ENCODE measurements at places on chromosomes 7 and 10.

DNA sequence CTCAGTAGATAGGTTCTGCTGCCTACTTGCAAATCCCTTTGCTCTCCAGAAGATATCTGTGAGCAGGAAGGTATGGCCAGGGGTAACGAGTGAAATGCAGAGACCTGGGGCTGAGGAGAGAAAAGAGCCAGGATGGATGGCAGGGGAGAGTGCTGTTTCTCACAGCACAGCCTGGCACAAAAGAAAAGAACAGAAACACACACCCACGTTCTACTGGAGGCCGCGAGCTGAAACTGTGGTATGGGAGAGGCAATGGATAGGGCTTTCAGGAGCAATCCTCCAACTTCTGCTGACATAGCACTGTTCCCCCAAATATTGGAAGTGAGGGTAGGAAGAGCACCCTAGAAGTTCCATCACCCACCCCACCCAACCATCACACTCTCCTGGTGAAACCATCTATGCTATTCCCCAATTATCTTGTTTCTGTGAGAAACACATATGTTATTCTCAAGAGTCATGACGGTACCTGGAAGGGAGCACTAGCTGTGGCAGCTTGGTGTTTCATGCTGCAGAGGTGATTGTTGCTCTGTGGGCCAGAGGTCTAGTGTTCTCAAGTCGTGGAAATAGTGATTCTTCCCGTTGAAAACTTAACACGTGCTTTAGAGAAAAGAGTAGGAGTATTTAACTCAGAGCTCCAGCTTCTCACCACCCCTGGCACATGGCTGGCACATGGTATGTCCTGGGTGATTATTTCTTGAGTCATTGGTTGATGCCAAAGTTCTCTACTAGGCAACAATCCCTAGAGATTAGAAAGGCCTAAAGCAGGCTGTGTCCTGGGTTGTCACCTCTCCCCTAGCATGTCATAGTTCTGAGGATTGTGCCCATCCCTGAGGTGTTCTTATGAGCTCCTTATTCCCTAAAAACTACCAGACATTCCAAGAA lies 198.3 kb downstream of the PLXNA4 start:
- no peak for DNase-seq

- no peak for DNase-seq
Observed at GRCh38 chr7:45606050-45606449, 31.9 kb downstream of the ADCY1 start.

DNA sequence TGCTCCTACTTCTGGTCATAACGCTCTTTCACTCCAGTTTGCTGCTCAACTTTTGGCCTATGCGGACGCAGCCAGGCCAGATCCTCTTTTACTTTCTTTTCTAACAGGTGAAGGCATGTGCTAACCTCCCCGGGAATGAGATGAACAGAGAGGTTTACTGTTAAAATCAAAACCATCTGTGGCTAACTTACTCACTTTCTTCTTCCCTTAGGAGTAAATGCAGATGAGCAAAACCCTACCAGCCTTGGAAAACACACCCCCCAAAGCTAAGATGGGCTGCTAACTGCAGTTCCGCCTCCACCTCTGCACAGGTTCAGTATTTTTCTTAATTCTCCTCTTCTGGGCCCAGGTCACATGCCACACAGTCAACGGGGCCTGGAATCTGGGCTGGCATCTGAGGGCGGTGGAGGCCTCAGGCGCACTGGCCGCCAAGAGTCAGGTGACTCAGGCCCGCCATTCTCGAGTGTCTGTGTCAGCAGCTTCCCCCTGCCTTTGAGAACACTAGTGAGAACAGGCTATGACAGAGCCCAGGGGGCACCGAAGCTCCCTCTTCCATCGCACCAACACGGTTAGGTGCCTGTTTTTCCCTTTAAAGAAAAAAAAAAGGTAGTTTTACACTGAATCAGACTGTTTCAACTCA lies 11.1 kb downstream of the FAM53B start:
- DNase-seq: no peak

DNA sequence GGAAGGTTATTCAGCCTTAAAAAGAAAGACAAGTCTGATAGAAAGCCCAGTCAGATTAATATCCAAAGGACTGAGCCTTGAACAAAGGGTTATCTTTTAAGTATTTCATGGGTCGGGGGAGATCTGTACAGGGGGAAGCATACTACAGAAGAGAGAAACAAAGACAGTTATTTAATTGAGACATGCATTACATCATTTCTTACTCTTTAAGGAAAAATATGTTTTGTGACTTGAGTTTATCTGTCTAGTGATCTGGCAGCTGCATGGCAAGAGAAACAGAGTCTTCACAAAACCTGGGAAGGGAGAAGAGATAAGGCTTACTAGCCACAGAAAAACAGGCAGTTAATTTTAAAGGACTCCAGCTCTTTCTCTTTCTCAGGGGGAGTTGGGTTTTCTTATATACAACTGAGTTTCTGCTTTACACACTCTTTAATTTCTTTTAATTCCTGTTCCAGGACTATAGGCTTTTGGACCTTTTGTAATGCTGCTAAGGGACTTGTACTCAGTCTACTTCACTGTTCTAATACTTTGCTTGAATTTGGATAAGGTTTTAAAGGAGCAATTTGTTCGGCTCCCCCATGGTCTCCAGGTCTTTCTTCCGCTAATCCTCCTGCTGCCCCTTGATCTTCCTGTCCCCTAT lies 20.9 kb upstream of the CYP3A43 start:
- DNase-seq: no peak

DNA sequence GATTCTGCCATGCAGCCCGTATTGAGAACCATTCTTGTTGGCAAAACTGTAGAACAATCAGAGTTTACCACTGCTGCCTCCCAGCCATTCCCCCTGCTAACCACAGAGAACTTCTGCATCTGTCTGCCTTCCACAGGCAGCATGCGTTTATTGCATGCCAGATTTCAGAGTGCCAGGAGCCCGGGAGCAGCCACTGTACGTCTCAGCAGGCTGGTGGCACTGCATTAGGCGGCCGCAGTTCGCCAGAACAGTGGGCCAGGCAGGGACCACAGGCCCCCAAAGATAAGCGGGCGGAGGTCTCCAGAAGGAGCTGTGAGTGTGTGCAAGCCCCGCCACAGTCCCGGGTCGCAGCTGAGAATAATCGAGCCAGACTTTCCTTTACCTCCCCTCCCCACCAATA lies 31.8 kb downstream of the ZNF467 start:
- no peak for DNase-seq

GRCh38 chr7:157615101-157615817 lies 278.5 kb downstream of the DNAJB6 start:
- no peak for DNase-seq

DNA sequence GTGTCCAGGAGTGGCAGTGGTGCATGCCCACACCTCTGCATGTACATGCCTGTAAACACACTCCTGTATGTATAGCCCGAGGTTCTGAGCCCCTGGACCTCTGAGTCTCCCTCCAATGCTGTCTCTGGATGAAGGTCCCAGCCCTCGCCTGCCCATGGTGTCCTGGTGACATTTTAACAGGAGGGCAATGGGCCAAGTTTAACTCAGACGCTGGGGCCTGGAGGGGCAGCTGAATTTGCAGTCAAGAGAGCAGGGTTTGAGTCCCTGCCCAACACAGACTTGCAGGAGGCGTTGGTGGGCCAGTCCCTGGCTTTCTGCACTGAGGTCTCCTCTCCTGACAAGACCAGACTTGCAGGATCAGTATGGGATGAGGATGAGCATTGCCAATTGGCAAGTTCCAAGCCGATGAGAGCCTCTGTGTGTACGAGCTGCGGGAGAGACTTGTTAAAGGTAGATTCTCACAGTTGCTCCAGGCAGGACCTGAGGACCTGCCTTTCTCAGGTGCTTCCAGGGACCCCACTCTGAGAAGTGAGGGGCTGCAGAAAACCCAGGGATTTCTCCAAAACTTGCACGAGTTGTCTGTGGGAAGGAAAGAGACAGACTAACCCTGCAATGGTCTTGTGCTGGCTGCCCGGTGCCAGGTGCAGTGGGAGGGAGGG lies 141.9 kb downstream of the ELFN1 start:
- DNase-seq: no peak

- no peak for DNase-seq
Observed at GRCh38 chr7:129840757-129841156, 112.0 kb downstream of the UBE2H start.

GRCh38 chr7:45586542-45587520 lies 12.7 kb downstream of the ADCY1 start:
- no peak for DNase-seq

DNA sequence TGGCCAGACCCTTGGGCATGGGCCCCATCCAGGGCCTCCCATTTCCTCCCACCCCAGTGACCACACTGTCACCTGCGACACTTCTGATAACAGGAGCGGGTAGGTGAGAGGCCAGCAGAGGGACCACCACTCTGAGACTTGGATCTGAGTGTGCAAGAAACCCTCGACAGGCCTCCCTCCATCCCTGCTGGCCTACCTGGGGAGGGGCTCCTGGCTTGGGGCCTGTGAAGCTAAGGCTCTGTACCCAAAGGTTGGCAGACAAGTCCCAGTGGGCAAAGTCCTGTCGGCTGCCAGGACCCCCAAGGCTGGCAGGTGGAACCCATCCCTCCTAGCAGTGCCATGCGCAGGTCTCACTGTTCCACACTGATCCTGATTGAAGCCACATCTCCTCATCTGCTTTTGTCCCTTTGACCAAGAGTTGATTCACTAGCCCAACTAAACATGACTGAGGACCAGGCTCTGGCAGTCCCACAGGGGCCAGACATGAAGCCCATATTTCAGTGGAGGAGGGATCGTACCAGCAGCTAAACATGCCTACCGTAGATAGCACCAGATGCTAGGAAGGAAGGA lies 1.2 kb upstream of the PGAM2 start:
- DNase-seq: no peak

DNA sequence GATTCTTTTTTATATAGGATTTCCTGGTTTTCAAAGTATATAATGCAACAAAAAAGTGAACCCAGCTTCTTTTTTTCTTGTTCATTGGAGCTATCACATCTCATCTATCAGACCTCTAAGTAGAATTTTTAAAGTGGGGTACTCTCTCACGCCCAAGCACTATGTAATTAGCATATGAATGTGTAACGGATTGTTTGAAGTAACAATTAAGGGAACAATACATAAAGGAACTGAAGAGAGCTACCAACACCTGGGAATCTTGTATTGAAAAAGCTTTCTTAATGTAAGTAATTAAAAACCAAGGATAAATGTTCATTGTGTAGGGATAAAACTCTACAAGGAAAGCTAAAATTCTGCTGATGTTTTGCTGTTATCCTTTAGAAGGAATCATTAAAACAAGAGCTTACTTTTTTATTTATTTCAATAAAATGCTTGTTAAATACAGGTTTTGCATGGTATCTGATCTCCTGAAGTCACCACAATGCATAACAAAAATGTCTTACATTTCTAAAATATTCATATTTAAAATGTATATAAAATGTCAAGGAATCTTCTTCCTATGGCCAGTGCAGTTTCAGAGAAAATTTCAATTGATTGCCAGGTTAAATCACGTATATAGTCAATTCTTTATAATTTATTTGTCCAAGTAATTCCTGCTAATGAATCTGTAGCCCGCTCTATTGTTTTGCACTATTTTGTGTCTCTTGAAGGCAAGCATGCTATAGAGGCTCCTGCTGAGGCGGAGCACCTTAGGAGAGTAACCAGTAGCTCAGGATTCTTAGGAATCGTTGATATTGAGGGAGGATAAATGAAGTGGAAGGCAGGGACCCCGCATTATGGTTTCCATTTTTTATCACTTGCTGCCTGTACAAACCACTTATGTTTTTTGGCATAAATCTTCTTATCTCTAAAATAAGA lies 51.6 kb downstream of the PTPRZ1 start:
- DNase-seq: no peak

DNA sequence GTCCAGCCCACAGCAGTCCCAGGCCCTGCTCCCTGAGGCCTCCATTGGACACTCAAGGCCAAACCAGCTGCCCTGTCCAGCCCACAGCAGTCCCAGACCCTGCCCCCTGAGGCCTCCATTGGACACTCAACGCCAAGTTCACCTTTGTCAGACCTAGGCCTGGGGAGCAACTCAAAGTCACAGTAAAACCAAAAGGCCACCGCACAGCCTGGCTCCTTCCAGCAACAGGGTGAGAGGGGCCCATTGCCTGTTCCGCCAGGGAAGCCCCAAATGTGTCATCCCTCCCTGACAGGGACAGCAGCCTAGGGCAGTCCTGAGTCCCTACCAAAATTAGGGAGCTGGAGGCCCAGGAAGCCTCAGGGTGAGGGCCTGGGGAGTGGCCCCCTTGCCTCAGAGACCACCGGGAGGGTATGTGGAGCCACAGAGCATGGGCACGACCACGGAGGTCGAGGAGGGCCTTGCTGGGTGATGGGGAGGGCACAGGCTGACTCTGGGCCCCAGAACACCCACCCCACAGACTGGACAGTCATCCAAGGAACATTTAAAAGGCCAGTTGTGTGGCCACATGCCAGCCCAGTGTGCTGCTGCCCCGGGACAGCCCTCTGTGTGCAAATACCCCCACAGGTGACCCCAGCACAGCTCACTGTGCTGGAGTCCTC lies 66.5 kb upstream of the PPP2R2D start:
- no peak for DNase-seq

DNA sequence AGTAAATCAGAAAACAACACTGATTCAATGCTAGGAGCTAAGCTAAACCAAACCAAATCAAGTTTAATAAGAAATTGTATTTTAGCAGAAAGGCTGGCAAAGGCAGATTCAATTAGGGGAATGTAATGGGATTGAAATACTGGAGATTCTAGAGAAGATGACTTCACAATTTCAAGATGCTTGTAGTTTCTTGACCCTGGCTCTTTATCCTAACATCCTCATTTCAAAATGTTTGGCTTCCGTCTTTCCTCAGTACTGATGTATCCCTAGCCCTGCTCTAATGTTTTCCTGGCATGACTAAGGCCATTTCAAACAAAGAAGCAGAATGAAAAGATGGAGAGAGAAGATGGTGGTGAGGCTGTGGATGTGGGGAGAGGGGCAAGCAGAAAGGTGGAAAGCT lies 2.7 kb upstream of the JCAD start:
- DNase-seq: no peak

GRCh38 chr7:142153400-142153799 lies 41.9 kb downstream of the MGAM2 start:
- DNase-seq: no peak

DNA sequence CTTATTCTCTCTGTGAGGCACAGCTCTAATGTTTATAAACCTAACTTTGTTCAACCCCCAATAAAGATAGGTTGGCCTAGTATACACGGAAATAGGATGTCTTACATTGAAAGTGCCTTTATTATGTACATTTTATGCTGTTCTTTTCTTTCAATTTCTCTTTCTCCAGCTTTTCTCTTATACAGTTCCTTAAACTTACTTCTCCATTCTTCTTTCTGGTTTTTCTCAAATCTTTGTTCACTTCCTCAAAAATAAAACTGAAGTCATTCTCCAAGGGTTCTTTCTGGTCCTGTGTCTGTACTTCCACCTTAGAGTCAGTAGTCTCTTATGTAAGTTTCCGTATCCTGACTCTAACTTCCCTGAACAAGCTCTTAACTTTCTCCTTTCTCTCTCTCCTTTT lies 29.2 kb upstream of the NAMPT start:
- no peak for DNase-seq

- no peak for DNase-seq
Observed at GRCh38 chr10:24902400-24902728, 50.0 kb downstream of the PRTFDC1 start.
